ENCODE measurements at places on chromosomes 6 and 20.

DNA sequence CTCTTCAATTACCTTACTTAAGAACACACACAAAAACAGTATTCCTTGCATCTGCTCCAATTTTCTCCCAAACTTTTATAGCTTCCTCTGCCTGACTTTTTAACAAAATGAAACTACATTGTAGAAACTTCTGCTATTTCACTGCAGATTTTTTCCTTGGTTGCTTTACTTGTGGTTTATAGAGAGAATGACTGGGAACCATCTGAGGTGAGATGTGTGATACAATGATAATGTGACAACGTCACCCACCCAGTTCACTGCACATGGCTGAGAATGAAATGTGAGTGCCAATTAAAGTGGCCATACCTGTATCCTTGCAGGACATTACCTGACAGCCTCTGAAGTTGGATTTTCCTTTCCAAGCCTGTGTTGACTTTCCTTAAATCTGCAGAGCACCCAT, 258.4 kb downstream of the CD83 start:
- no peak for DNase-seq

GRCh38 chr20:15930311-15931305, 642.6 kb downstream of the KIF16B start:
- no peak for DNase-seq

GRCh38 chr6:39865011-39865888, 69.0 kb downstream of the MOCS1 start:
- DNase-seq, result peak; percentile 77

DNA sequence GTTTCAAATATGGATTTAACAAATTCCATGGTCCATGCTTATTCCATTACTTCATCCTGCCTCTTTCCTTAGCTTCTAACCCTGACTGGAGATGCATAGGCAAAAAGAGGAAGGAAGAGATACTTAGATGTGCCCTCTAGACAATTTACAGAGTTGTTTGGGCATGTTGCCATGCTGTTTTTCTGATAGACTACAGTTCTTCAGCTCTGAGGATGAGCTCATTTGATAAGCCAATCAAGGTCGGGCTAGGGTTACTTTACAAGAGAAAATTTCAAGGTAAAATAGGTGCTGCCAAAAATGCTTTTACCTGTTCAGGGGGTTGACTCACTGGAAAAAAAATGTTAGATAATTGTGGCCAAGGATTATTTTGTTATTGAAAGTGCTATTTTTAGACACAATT, 5.9 kb downstream of the HCRTR2 start:
- DNase-seq, result no peak

DNA sequence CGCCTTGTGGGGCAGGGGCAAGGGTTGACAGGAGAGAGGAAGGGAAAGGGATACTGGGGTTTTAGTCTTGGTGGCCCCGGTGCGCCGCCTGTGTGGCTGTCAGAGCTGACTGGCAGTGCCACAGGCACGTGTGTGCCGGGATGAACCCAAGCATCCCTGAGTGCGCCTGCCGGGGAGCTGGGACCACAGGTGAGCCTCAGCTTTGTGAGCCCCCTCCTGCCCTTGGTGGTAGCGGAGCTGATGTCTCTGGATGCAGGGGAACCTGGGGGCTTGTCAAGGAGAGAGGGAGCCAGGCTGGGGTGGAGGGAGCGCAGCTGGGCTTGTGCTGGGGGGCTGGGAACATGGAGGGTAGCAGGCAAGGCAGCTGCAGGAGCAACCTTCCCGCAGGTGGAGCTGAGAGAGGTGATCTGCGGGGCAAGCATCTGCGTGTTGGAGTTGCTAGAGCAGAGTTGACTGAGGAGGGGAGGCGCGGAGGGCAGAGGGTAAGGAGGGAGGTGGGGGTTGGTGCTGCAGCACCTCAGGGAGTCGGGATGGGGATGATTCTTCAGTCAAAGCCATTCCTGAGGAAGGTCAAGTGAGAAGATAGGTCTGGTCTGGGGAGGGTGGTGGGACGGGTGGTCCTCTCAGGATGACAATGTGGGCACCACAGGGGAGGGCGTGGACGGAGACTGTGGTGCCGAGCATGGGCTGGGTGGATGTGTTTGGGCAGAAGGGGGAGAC, 28.1 kb downstream of the PYGB start:
- DNase-seq, result no peak

- no peak for DNase-seq
These were observed 66.8 kb downstream of the MOXD1 start for GRCh38 chr6:132334521-132334885.

GRCh38 chr20:38293491-38294065, 10.4 kb upstream of the BPI start:
- DNase-seq, result no peak

- peak; percentile 40 for DNase-seq
These were observed 154.3 kb downstream of the ANKRD60 start for GRCh38 chr20:58073945-58074856.

GRCh38 chr6:164142322-164142721, 727.8 kb downstream of the QKI start:
- no peak for DNase-seq

- DNase-seq, result peak; percentile 22
These were observed 6.8 kb downstream of the TCF21 start for GRCh38 chr6:133895573-133896343.

- no peak for DNase-seq
These were observed 79.8 kb downstream of the GINS1 start for GRCh38 chr20:25487306-25487705.

DNA sequence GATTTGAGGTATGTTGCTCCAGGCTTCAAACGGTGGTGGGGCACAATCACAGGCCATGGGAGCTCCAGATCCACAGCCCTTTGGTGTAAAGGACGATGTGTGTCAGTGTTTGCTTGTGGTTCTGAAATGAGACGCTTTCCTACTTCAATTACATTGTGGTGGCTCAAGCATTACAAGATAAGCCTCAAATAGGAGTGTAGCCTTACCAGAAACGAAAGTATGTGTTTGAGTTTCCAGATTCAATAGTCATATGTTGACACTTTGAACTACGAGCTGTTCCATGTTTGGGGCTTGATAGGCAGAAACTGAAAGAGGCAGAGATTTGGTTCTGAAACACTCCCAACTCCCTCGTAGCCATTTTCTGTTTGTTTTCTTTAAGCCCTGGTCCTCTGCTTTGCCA, 187.1 kb downstream of the MYLK4 start:
- DNase-seq, result peak; percentile 78

- DNase-seq, result no peak
These were observed 172.4 kb downstream of the DTNBP1 start for GRCh38 chr6:15490242-15491100.

- DNase-seq, result no peak
These were observed 63.2 kb downstream of the PDSS2 start for GRCh38 chr6:107396211-107396610.

DNA sequence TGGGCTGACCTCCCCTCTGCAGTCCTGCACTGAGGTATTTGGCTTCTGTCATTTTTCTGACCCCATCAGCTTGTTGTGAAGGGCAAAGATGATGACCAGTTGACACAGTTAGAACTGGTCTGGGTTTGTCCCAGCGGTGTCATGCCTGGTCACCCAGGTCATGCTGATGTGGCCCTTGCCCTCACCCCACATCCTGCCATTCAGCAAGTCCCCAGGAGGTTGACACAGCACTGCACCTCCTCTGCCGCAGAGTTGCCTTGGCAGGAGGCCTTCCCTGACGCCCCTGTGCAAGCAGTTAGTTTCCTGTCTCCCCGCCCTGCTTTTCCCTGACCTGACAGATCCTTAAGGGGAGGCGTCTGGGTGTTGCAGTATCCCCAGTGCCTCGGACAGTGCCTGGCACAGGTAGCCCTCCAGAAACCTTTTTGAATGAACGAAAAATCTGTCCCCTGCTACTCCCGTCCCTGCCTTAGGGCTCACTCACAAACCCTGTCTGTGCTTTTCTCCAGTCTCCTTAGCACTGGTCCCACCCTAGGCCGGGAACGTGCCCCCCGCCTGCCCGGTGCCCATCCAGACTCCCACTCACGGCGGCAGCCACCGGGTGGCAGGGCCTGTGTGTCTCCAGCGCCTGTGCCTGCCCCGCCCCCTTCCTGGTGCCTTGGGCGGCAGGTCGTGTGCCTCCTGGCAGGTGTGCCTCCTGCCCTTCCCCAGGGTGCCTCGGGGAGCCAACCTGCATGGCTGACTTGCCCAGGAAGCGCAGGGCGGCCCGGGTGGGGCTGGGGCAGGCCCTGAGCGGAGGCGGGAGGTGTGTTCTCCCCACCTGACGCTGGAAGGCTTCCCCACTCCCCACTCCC, 146.3 kb upstream of the RNF24 start:
- peak; percentile 62 for DNase-seq

GRCh38 chr6:136070815-136071214, 179.3 kb downstream of the MTFR2 start:
- DNase-seq, result no peak

DNA sequence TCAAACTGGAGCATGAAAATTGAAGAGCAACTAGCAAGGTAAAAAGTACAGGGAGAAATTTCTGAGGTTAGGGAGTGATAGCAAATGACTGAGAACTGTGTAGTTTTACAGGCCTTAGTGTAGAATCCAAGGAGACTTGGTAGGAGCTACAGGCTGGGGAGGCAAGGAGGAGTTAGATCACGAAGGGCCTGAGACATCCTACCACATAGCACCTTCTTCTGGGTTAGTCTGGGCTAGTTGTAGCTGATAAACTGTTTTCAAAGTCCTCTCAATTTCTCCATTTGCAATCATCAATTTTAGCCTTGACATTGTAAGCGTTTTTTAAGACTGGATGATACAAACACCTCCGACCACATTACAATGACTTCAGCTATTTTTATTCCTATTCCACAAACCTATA, 209.7 kb downstream of the TMEM200A start:
- no peak for DNase-seq
